ENCODE measurements at places on chromosomes 11 and 22.

DNA sequence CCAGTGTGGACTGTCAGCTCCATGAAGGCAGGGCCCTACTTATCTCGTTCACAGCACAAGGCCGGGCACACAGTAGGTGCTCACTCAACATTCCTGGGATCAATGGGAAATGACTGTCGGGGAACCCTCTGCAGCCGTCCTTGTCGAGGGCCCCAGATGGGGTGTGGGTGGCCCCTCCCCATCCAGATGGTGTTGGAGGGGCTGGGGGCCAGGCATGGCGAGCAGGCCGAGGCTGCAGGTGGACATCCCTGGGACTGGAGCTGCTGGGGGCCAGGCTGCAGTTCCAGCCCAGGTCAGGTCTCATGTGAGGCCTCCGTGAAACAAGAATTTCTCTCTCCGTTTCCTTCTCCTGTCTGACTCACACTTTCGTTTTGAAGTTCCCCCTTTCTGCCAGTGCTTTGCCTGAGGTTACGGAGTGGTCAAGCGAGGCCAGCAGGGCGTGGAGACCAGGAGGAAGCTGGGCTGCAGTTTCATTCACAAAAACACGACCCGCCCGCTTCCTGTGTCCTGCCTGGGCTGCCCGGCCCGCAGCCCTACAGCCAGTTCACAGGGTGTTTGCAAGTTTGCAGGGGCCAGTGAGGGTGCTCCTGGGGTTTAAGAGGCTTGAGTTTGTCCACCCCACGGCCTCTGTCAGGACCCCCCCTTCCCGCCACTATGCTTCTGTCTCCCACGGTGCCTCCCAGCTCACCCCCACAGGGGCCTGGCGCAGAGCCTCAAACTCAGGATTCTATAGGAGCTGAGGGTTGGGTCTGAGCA lies 4.5 kb downstream of the MYEOV start:
- no peak for DNase-seq

GRCh38 chr22:32579529-32580220 lies 105.1 kb downstream of the FBXO7 start:
- no peak for DNase-seq

DNA sequence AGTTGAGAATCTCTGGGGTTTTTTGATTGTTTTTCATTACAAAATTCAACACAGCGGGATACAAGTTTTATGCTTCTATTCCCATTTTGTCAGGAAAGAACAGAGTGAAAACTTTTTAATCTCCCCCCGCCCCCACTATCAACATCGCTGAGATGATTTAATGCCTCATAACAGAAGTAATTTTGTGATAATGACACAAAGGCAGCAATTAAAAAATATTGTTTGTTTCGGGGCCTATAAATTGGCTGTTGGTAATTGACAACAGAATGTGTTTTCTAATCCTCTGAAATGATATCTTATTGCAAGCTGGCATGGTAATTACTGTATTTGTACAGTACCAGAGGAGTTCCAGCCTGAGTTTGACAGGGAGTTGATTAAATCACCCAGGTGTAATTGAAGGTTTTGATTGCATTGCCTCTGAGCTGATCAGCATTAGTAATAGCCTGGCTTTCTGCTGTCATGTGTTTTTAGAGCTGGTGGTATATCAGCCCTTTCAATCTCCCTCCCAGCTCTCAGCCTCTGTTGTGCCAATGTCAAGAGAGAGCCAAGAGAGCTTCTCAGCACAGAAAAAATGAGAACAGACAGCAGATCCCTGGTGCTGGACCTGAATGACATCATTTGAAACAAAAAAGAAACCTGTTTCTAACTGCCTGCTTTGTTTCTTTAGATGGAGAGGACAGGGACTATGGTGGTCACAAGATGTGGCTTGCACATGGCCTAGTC lies 265.1 kb downstream of the FAM76B start:
- DNase-seq, result no peak

- no peak for DNase-seq
Measured at GRCh38 chr11:121929581-121929980, 186.4 kb downstream of the BLID start.

DNA sequence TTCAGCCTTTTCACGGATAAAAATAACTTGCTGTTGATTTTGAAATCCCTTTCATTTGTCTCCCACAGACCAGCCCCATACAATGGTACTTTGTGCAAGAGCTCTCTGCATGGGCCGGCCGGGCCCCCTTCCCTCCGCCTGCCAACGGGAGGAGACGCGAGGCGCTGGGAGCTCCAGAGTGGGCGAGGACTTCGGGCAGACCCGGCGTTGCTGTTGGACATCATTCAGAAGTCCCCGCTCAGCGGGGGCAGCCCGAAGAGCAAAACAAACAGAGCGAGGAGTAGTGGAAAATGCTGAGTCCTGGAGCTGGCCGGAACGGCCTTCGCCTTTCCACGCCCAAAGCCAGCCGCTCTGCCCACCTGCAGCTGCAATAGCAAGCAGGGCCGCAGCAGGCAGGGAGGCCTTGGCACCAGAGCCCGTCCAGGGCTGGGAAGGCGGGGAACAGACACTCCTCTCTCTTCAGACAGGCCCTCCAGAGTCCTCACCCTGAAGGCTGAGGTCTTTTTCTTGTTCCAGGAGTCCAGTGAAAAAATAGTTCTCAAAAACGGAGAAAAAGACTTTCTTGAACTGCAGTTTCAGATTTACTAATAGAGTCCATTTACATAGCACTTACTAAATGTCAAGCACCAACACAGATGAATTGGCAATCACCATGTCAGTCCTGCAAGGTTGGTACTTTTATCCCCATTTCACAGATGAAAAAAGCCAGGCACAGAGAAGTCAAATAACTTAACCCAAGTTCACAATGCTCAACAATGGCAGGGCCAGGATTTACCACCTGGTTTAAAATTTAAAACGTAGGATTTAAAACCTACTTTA lies 135.5 kb downstream of the ETS1 start:
- no peak for DNase-seq

DNA sequence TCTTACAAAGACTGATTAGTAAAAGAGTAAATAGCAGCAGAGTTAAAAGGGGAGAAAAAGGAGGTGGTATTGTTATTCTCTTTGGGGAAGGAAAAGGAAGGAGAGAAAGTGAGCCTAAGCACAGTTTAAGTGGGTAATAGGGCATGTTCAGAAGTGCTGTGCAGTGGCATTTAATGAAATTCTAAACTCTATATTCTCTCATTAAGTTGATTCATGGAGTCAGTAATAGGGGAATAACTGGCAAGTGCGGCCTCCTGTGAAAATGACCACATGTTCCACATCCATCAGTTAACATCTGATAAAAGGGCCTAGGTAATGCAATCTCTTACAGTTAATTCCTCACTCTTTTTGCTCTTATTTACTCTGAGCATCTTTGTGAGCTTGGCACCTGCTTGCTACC lies 516.7 kb downstream of the JRKL start:
- no peak for DNase-seq

DNA sequence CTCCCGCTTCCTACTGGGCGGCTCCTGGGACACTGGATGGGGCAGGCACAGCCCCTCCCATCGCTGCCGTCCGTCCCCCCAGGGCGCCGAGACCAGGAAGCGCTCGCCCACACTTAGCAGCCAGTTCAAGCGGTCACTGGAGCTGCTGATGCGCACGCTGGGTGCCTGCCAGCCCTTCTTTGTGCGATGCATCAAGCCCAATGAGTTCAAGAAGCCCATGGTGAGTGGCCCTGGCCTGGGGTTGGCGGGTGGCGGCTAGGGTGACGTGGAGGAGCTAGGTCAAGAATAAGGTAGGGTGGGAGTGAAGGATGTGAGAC lies 44.6 kb downstream of the MYO7A start:
- DNase-seq, result no peak

DNA sequence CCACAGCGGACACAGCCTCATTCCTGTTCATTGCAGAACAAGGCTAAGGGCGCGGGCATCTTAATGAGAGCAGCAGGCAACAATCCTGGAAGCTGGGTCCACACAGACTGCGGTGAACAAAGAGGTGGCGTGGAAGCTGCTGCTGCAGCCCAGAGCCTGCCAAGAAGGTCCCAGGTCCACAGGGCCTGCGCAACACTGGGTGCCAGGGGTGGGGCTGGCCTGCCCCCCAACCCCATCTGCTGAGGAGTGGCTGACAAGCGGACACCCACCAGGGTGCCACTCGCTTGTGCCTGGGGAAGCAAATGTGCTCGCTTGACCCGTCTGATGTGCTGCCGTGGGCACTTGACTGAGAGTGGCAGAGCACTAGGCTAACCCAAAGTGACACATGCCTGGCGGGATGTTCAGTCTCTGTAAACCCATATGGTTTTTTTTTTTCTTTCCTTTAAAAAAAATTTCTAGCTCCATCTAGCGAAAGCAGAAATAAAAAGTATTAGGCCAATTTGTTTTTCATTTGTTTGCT lies 83.2 kb upstream of the PITPNB start:
- no peak for DNase-seq

DNA sequence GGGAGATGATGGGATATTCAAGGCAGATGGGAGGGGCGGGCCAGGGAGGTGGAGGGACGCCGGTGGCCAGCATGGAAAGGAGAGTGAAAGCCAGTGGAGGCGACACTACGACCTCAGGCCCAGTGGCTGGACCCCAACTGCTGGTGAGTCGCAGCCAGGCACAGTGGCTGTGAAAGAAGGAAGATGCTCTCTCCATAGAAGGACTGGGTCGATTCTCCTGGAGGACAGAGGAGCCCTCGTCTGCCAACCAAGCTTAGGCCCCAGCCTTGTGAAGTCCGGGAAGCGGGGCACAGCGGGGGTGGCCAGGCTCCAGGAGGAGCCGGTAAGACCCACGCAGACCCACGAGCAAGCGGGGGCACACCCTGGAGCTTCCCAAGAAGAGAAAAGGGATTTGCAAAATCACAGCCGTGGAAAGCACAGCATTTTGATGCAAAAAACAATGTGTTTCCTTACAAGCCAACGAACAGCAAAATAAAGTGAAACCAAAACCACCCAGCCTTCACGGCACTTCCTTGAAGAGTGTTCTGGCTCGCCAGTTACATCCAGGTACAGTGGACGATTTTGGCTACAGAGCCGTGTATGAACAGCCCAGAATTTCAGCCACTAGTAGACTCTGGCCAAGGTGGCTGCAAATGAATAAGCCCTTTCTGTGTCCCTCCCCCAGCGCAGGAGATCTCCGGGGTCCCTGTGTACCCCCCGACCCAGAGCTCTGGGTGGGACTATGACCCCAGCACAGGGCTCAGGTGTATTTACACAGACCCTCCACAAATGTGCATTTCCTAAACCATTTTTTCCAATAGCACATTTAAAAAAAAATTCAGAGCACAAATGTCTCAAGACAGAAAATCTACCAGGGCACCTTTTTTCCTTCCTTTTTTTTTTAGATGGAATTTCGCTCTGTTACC lies 96.9 kb downstream of the TRMU start:
- DNase-seq, result no peak

DNA sequence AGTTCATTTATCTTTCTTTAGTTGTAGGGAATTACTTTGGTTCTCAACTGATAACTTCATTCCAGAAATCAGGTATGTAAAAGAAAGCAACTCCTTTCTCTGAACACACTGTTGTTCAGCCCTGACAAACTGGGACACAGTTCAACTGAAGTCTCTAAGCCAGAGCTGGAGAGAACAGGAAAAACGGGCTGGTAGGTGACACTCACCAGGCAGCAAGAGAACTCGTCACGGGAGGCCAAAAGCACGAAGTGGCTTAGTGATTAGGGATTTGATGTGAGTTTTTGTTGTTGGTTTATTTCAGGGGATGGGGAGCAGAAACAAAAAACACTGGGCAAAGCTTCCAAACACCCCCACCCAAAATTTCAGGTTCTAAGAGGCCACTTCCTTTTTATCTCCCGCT lies 54.1 kb downstream of the MYH9 start:
- DNase-seq, result no peak

DNA sequence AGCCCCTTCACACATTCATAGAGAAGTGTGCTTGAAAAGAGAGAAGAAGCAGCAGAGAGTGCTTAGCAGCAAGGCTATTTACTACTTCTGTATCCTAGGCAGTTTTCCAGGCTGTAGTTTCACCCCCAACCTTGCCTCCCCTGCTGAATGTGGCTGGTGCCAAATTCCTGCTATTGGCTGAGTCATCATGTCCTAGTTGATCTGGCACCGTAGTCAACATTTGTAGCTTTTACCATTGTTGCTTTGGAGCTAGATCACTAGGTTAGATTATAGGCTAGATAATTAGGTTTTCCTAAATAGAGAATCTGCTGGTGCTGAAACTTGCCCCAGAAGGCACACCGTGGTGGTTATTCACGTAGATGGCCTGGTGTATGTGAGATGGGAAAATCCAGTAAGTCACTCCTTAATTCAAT lies 32.7 kb downstream of the ARHGAP42 start:
- DNase-seq, result no peak

GRCh38 chr11:71421392-71421950 lies 26.7 kb downstream of the DHCR7 start:
- no peak for DNase-seq

- no peak for DNase-seq
Measured at GRCh38 chr11:36374726-36375125, 78.6 kb downstream of the PRR5L start.

DNA sequence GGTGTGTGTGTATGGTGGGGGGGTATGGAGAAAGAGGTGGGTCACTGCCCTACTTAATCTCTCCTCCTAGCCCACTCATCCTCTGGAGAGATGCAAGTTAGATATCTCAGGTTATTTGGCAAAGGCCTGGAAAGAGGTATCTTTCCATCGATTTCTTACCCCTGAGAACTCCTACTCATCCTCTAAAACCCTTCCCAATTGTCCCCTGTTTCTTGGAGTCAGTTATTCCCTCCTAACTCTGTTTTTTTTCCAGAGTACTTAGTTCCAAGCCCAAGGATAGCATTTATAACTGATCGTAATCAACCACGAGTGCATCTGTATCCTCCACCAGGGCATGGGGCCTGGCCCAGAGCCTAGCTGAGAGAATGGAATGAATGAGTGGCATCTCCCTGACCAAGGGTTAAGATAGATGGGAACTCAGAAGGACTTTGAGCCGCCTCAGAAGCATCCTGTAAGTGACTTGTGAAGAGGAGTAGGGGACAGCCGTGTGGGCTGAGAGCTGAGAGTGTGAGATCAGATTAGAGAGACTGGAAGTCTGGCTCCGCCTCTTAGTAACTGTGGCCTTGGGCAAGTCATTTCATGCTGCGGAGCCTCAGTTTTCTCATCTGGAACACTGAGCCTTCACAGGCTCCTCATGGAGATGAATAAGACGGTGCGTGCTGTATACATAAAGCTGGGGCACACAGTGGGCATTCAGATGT lies 16.2 kb downstream of the CD6 start:
- no peak for DNase-seq

DNA sequence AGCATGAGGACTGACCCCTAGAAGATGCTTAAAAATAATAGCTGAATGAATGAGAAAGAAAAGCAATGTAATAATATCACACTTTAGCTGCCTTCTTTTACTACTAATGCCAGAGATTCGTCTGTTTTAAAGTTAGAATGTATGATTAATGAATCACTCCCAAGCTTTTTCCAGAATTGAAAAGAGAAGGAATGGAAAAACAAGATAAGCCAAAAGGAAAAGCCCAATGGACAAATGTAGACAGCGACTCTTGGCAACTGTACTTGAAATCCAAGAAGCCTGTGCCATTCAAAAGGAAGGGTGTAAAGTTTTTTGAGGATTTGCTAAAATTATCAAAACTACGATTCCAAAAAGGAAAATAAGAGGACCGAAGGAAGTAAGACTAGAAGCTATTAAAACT lies 40.8 kb upstream of the PAMR1 start:
- no peak for DNase-seq

GRCh38 chr11:134001088-134001487 lies 44.3 kb upstream of the IGSF9B start:
- no peak for DNase-seq

Data from NCI-H526 (cell line).